ENCODE measurements at places on chromosomes 2 and 18.

DNA sequence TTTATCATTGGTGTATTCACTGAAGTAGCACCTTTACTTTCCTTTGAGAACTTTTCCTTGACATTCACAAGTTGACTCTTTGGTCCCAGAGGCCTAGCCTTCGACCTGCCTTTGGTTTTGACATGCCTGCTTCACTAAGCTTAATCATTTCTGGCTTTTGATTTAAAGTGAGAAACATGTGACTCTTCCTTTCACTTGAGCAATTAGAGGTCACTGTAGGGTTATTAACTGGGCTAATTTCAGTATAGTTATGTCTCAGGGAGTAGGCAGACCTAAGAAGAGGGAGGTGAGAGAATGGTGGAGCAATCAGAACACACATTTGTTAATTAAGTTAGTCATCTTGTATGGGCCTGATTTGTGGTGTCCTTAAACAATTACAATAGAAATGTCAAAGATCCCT is 1040.7 kb upstream of the SLC39A10 start:
- no peak for DNase-seq

DNA sequence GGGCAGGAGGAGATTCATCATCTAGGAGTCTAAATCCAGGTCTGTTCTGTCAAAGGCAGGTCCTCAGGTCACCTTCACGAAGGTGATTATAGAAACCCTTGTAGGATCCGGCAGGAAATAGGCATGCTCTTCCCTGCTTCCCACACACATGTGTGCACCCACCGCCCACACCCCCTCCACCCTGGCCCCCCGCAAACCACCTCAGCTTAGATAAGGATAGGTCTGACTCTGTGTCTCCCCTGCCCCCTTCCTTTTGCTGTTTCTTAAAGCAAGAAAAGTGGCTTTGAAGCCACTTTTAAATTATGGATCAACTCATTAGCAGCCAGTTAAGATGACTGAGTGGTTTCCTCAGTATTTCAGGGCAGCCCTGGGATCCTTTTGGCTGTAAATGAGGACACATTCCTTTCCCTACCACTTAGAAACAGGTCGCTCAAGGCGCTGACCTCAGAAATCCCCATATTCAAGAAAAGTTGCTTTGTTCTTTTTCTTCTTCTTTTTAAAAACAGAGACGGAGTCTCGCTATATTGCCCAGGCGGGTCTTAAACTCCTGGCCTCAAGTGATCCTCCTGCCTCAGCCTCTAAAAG is 14.5 kb upstream of the CIB4 start:
- DNase-seq: no peak

DNA sequence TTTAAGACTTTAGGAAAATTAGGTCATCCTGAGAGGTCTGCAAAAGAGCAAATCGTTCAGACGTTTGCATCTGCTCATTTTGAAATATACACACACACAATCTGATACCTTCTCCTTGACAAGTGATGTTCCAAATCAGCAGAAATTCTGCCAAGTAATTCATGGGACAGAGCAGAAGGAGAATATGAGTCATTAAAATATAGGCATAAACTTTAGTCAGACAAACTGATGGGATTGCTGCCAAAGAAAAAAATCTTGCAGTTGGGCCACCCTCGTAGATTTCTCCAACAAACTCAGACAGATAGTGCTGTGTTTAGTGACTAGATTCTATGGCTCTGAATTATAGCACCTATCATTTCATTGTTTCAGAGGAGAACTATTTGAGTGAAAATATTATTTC is 336.3 kb downstream of the NYAP2 start:
- DNase-seq: no peak

DNA sequence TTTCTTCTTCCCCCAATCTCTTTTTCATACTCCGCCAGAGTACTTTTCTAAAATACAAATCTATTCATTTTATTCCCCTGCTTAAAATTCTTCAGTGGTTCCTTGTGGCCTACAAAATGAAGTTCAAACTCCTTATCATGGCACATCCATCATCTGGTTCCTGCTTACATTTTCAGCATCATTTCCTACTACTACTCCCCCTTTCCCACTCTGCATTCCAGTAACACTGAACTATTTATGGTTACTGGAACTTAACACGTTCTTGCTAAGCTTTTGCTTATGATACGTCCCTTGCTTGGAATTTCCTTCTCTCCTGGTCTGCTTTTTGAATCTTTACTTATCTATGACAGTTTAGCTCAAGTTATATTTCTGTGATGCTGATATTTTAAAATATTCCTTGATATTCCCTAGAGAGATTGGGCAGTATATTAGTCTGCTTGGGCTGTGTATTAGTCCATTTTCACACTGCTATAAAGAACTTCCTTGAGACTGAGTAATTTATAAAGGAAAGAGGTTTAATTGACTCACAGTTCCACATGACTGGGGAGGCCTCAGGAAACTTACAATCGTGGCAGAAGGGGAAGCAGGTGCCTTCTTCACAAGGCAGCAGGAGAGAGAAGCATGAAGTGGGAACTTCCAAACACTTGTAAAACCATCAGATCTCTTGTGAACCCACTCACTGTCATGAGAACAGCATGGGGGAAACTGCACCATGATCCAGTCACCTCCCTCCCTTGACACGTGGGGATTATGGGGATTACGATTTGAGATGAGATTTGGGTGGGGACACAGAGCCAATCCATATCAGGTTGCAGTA is 53.2 kb downstream of the BMPR2 start:
- no peak for DNase-seq

DNA sequence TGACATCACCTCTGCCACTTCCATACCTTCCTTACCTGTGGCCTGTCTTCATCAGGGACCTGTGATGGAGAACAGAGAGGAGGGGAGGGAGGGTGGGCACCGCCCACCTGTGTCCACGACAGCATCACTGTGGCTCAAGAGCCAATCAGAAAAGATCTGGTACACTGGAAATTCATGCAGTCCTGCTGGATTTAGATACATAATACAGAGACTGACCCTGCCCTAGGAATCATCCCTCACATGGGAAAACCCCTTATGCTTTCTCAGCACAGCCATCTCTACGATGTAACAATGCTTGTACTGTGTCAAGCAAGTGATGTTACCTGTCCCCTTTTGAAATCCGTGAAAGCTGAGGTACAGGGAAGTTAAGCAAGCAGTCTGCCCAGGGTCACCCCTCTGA is 145.6 kb upstream of the EPAS1 start:
- DNase-seq: no peak

DNA sequence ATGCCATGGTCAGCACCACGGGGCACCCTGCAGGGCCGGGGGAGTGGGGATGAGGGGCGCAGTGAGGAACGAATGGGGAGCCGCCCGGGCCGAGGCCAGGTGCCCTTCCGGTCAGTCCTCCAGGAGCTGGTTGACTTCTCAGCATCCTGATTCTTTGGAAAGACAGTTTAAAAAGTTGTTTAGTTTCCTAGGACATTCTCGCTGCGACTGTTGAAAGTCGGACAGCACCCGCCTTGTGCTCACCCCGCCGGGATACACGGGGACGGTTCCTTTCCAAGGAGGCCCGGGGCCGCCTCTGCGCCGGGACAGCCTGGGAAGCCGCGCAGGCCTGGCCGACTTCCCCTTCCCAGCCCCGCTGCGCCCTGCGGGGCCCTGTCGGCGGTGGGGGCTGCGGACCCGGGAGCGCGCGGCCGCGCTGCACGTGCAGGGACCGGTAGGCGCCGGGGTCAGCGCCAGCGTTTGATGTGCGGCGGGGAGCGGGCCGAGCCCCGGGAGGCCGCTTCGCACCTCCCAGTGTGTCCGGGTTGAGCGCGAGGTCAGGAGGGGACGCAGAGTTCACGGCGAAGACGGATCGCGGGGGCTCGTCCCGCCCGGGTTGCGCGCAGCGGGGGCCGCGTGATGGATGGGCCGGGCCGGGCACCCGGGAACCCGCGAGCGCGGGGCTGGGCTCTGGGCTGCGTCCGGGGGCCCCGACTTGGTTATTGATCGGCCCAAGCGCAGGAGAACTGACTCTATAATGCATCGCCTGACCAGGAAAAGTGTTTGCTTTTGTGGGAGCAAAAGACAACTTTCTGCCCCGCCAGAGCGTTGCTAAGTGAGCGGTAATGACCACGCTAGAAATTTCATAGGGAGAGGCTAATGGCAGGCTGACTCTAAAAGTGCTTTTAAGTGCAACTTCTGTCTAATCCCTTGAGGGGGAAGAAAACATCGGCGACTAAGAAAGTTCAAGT is 28.0 kb upstream of the SMIM21 start:
- DNase-seq: no peak

GRCh38 chr2:40760071-40760666 is 308.3 kb upstream of the SLC8A1 start:
- DNase-seq: peak; percentile 2

- DNase-seq: no peak
Measured at GRCh38 chr18:63831080-63831788, 56.0 kb downstream of the SERPINB7 start.

Measured in HuH-7.5 (cell line).